ENCODE measurements at places on chromosomes 3 and 15.

GRCh38 chr15:94119923-94120775 is 111.2 kb upstream of the MCTP2 start:
- DNase-seq: peak; percentile 62

DNA sequence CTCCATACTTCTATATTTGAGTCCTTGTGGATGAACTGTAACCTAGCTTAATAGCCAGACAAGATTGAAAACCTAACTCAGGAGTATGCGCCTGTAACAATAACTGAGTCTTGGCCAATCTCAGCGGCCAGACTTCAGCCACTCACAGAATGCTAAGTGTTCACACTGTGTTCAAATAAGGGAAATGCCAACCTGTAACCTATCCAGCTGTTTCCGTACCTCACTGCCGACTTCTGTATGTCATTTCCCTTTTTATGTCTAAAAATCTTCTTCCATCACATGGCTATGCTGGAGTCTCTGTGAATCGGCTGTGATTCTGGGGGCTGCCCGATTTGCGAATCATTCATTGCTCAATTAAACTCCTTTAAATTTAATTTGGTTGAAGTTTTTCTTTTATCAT is 169.2 kb downstream of the NFKBIZ start:
- DNase-seq: no peak

DNA sequence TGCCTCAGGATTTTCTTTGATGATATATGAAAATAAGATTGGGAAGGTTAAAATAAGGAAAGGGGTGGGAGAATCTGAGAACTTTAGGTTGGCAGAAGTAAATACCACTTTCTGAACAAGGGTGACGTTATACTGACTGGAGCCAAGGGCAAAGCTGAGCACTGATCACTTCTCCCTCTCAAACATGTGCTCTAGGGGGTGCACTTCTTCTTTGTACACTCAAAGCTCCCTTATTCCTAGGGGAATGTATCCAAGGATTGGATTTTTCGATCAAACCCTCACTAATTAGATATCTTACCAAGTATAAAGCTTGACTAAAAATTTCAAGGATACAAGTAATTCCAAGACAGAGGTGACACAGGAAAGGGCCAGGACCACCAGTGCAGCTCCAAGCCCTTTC is 243.9 kb upstream of the UMPS start:
- DNase-seq: no peak

GRCh38 chr3:194051366-194052149 is 84.4 kb upstream of the HES1 start:
- no peak for DNase-seq

GRCh38 chr3:65439641-65440284 is 599.0 kb downstream of the MAGI1 start:
- DNase-seq: peak; percentile 19

DNA sequence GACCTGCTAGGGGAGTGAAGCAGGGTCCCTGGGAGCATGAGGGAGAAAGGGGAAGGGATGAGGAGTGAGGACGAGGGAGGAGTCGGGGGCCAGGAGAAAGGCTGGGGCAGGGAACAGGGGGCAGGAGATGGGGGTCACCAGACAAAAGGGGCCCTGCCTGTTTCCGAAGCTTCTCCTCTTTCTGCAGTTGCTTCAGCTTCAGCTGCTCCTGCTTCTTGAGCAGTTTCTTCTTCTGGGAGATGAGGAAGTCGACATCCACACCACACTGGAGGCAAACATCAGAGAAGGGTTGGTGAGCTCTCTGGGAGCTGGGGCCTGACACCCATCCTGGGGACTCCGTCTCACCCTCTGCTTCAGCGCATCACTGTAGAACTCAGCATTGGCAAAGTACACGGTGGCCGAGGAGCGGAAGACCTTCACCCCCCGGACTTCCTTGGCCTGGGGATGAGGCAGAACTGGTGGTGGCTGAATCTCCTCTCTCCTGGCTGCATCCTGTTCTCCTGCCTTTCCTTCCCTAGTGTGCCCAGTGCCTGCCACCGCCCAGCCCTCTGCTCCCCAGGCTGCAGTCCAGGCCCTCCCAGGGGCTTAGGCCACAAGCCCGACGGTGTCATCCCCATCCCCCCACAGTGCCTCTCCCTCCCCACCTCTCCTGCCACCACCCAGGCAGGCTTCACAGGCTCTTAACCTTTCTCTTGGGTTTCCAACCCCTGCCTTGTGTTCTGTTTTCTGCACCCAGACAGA is 6.8 kb downstream of the SLC26A6 start:
- DNase-seq: no peak

DNA sequence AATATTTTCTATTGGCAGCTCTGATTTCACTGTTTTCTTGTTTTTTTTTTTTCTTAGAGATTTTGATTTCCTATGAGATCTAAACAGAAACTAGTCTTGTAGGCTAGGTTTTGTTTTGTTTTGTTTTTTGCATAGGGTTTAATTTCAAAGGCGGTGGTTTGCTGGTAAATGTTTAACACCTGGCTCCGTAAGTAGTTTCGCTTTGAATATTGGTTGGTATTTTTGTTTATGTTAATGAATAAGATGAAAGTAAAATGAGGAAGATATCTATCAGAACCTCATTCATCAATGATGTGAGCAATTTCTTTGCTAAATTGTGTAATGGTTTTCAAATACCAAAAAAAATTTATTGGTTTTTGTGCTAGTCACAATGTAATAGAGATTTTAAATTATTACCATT is 39.7 kb upstream of the TM4SF1 start:
- DNase-seq: no peak

- no peak for DNase-seq
Measured at GRCh38 chr15:48778331-48778730, 32.5 kb downstream of the CEP152 start.

DNA sequence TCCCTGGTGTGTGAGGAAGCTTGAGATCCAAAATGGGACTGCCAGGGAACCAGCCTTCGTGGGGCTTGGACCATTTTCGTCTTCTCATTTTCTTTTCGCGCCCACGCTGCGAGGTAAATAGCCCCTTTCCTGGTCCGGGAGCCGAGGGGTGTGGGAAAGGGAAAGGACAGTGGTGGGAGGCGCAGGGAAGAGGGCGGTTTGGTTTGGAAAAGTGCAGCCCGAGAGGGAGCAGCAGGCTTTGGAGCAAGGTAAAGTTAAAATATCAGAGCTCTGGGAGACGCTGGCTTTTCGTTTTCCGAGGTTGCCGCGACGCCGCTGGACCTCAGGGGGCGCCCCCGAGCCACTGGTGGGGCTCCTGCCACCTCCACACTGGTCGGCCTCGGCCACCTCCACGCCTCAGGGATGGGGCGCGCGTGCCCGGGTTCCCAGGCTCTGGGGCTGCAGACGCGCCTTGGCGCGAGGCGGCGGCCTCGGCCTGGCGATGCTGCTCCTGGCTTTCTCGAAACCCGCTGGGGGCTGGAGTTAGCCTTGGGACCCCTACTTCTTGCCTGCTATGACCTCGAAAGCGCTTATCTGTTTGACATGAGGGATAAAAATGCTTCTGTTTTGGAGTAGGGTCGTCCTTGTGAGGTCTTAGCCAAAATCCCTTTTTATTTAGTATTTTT is 3.2 kb downstream of the PTPRG start:
- no peak for DNase-seq

- DNase-seq: no peak
Measured at GRCh38 chr15:46297766-46298165, 662.9 kb downstream of the SQOR start.

DNA sequence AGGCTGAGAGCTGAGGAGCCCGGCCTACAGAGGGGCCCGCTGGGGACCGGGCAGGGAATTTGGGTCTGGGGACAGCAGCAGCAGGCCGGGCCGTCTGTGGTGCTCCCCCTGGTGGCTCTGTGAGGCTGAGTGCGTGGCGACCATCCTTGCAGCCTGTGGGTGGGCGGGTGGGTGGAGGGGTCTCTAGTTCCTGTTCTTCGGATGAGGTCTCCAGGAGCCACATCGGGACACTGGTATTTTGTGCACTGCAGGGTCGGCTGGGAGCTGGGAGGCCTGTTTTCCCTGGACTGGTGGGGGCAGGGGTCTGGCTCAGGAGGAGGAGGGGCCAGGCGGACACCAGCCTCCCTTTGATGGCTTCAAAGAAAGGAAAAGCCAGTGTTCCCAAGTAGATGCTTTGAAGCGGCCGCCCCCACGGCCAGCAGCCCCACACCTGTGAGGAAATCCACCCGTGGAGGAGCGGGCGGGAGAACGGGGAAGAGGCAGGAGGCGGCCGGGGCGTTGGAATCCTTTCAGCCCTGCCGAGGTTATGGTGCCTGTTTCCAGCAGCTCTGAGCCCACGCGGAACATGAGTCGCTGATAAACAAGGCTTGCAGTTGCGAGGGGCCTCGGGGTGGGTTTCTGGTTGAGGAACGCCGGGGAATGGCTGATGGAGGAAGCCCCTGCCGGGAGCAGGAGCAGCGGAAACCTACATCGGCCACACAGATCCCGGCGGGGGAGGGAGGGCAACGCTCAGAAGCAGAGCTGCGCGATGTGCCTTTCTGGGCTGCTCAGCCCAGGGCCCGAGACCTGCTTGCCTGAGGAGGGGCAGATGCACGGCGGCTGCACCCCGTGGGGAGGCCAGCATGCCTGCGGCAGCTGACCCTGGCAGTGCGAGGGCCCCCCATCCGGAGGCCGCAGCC is 154.3 kb downstream of the NSMCE3 start:
- DNase-seq: no peak
